ENCODE measurements at places on chromosomes 1 and 21.

- no peak for DNase-seq
Observed at GRCh38 chr1:1921459-1921862, 2.4 kb upstream of the TMEM52 start.

GRCh38 chr1:77847621-77848080 lies 40.8 kb upstream of the NEXN start:
- DNase-seq: no peak

DNA sequence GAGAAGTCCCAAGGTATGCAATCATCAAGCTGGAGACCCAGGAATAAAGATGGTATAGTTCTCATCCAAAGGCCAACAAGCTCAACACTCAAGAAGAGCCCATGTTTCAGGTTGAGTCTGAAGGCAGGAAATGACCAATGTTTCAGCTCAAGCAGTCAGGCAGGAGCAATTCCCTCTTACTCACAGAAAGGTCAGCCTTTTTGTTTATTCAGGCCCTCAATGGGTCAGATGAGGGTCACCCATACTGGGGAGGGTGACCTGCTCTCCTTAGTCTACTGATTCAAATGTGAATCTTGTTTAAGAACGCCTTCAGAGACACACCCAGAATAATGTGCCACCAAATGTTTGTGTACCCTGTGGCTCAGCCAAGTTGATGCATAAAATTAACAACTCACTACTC lies 262.4 kb downstream of the USP25 start:
- DNase-seq: no peak

GRCh38 chr21:29436143-29436542 lies 137.4 kb downstream of the BACH1 start:
- DNase-seq: no peak

DNA sequence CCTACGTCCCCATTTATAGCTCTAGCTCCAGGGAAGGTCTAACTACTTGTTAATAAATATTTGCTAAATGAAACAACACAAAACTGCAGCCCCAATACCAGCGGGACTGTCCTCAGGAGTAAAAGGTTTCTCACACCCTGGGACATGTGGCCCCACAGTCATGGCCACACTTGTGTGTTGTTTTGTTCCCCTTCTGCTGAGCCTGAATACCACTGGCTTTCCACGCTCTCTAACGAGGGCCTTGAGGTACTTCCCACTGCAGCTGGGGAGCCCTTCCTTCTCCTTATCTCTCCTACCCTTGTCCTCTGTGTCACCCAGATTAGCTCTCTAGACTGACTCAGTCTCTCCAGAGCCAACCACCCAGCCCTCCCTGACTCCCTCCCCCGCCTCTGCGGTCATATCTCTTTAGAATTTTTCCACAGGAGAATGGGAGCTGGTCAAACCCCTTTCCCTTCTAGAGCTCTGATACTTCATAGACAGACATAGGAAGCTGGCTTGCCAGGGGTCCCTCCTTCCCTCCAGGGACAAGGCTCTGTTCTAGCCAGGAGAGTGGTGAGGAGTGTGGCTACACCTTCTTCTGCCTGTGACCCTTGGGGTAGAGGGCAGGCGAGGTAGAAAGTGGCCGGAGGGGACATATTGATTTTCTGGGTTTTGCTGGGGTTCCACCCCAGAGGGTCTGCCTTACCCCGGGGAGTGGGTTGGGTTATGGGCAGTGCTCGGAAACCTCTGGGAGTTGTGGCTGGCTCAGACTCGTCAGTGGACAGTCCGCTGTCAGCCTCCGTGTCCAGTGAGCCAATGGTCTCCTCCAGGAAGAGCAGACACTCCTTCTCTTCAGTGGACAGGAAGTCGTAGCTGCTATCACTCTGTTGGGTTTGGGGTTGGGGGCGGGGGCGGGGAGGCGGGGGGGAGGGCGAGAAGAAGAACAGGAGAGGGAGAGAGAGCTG lies 8.1 kb downstream of the C1orf116 start:
- DNase-seq: no peak

GRCh38 chr1:3657096-3657475 lies 4.8 kb downstream of the TP73 start:
- DNase-seq: no peak

- DNase-seq: no peak
Observed at GRCh38 chr1:207754974-207755700, 3.3 kb downstream of the CD46 start.

DNA sequence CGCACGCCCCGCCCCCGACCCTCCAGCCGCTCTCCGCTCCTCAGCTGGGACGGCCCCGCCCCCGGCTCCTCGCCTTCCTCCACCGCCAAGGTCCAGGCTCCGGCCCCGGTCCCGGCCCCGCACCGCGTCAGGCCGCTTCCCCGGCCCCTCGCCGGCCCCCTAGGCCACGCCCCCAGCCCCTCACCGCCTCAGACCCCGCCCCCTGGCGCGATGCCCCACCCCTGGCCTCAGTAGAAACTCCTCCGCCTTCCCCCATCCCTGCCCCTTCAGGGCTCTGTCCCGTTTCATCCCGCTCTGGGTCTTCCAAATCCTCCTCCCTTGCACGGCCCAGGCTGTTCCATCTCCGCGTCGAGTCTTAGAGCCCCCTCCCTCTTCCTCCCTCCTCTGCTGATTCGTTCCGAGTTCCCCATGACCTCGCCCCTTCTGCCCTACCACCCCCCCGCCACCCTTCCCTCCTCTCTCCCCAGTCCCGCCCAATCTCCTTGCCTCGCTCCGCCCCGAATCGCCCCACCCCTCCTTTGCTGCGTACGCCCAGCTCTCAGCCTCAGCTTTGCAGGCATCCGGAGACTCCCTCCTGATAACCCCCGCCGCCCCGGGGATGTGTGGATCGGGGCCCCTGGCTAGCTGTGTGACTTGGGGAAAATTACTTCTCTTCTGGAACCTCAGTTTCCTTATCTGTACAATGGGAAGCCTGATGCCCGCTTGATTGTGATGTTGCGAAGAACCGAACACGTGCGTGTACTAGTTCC lies 448 bp upstream of the ASAP3 start:
- DNase-seq: peak; percentile 81

- no peak for DNase-seq
Observed at GRCh38 chr1:93661829-93662474, 19.7 kb downstream of the BCAR3 start.

DNA sequence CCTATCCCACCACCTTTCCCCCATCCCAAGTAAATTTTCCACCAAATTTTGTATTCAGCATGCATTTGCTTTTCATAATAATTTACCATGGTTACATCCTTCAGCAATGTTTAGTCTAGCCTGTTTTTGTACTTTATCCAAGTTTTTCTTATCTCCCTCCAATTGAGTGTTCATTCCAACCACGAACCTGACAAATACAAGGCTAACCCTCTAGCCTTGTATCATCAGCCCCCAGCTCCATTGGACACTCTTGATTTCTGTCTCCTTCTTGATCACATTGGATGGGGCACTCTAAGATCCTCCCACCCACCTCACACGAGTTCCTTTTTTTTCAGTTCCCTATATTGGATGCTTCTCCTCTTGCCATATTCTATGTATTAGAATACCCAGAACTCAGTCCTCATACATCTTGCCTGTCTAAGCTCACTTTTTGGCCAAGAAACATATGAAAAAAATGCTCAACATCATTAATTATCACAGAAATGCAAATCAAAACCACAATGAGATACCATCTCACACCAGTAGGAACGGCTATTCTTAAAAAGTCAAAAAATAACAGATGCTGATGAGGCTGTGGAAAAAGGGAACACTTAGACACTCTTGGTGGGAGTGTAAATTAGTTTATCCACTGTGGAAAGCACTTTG lies 40.5 kb upstream of the SLC35F3 start:
- no peak for DNase-seq

DNA sequence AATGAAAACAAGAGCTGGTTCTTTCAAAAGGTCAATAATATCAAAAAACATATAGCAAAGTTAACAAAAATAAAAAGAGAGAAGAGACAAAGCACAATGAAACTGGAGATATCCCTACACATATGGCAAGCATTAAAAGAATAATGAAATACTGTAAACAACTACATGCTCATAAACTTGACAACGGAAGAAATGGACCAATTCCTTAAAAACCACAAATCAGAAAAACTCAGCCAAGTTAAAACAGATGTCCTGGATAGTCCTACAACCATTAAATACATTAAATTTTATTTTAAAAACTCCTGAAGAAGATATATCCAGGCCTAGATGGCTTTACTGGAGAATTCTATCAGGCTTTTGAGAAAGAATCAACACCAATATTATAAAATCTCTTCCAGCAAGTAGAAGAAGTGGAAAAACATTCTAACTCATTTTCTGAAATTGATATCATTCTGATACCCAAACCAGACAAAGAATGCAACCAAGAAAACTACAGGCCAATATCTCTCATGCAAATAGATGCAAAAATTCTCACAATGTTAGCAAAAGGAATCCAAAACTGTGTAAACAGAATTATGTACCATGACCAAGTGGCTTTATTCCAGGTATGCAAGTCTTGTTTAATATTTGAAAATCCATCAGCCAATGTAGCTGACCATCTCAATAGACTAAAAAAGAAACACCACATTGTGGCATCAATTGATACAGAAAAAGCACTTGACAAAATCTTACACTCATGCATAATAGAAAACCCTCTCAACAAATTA lies 56.1 kb upstream of the LRRC7 start:
- DNase-seq: no peak
